Karpas-422 (cell line): ENCODE measurements at places on chromosomes 7 and 10.

GRCh38 chr10:87505366-87506111 is 846 bp downstream of the MINPP1 start:
- peak; percentile 67 for DNase-seq

- DNase-seq, result no peak
These were observed 30.3 kb upstream of the MET start for GRCh38 chr7:116641551-116642153.

- peak; percentile 61 for DNase-seq
These were observed 4.5 kb upstream of the DNMBP start for GRCh38 chr10:100014071-100014762.

- peak; percentile 91 for DNase-seq
These were observed 10.9 kb downstream of the PNPLA8 start for GRCh38 chr7:108515013-108515412.

DNA sequence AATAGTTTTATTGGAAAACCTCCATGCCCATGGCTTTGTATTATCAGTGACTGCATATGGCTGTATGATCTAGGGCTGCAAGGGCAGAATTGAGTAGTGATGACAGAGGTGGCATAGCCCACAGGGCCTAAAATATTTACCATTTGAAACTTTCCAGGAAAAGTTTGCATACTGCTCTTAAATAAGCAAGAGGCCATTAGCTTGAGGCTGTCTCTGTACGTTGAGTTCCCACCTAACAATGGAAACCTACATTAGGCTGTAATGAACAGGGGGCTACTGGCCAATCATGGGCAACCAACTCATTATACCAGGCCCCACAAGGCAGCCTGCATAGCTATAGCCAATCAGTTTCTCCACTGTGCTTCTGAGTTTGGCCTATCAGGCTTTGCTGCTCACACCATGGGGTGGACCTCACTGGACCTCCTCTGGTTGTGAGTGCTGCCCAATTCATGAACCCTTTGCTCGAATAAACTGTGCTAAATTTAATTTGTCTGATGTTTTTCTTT is 673 bp upstream of the ST8SIA6 start:
- DNase-seq, result no peak

DNA sequence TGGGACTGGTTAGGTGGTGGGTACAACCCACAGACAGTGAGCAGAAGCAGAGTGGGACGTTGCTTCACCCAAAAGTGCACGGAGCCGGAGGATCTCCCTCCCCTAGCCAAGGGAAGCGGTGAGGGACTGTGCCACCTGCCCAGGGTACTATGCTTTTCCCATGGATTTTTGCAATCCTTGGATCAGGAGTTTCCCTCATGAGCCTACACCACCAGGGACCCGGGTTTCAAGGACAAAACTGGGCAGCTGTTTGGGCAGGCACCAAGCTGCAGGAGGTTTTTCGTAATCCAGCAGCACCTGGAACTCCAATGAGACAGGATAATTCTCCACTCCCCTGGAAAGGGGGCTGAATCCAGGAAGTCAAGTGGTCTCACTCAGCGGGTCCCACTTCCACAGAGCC is 209.1 kb upstream of the CXCL12 start:
- DNase-seq, result no peak

DNA sequence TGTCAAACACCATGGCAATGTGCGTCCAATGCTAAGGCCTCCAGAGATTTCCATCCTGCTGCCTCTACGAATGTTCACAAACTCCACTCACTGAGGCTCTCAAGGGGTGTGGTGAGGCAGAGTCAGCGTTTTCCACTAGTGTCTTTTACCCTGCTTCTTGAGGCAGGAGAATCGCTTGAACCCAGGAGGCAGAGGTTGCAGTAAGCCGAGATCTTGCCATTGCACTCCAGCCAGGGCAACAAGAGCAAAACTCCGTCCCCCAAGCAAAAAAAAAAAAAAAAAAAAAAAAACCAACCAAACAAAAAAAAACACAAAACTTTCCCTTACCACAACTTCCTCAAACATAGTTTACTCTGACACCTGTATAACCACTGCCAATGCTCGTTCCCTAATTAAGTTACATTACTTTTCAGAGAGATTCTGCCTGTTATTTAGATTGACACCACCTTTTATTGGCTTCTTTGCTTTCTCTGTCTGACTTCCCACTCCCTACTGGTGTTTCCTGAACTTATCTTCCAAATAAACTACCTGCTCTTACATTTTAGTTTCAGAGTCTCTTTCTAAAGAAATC is 102.1 kb upstream of the ZNF746 start:
- no peak for DNase-seq

DNA sequence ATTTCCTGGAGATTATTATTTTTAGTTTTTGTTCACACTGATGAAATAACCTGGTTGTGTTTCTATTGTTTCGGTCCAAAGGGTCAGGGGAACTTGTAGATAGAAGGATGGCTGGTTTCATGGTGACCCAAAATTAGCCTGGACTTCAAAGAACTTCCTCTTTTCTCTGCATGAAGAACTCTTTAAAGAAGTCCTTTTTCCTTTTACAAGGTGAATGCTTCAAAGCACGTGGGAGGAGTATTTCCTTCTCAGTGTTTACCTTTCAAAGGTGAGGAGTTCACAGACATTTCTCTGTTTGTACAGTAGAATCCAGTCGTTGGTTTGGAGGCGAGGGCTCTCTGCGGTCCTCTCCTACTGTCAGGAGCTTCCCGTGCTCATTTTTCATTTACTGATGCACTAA is 561.7 kb downstream of the GATA3 start:
- peak; percentile 44 for DNase-seq

GRCh38 chr7:155973451-155973997 is 161.3 kb upstream of the SHH start:
- no peak for DNase-seq
